HTR-8/SVneo (cell line): ENCODE measurements at places on chromosomes 11 and 22.

- no peak for DNase-seq
These were observed 38.5 kb downstream of the SIK3 start for GRCh38 chr11:117059611-117060148.

DNA sequence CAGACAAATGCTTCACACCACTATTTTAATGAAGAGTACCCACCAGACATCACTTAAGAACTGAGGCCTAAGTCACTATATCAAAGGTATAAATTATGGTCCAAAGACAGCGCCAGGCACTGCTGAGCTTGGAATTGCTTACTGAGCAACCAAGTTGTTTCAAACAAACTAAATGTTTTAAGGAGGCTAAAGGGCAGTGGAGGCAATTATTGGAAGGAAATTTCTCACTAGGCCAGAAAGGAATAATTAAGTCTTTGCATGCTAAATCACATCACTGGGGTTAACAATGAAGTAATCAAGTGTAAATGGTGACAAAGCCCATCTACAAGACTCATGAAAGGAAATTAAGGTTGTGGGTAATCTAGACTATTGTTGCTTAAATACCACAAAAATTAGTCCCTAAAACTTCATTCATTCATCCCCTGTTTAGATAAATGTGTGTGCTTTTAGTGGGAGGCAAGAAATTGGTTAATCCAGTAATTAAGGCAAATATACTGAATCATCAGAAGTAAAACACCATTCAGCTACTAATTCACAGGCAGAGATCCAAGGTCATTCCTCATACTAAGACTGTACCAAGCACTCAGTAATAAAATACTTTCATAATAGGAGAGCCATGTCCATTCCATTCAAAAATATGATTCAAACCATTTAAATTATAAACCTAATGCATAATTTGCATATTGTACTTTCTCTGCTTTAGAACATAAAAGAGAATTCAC is 21.2 kb downstream of the LGR4 start:
- no peak for DNase-seq

- no peak for DNase-seq
These were observed 13.6 kb downstream of the CD3E start for GRCh38 chr11:118318124-118318523.

DNA sequence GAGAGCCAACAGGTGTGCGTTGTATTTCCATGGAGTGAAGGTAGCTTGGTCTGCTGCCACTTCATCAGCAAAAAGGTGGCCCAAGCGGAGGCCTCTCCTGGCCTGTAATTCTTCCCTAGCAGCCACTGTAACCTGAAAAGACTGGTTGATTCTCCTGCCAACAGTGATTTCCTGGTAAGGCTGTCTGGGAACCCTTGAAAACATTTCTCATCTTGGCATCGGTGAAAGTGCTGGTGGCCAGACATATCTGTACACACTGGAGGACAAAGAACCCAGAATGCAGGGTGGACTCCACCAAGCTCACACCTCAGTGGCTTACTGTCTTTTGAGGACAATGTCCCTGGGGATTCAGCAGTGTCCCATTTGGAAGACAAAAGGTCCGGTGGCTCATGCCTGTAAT is 128.0 kb downstream of the TRIM29 start:
- no peak for DNase-seq

DNA sequence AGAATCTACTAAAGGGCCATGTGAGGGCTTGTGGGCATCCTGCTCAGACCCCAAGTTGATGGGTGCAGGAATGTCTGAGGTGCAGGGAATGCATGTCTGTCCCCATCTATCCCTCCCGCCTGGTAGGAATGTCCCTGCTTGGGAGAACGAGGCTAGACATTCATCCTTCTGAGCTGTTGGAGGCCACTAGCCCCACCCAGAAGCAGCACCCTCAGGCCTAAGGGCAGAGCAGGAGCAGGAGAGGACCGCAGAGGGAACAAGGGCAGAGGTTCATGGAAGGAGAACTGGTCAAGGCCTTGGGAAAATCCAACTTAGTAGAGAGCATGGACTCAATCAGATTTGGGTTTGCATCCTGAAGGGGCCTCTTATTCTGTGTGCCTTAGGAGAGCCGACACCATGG is 22.1 kb upstream of the LMO1 start:
- DNase-seq, result no peak
